GOT3 (cell line): ENCODE measurements at places on chromosomes 12 and 14.

DNA sequence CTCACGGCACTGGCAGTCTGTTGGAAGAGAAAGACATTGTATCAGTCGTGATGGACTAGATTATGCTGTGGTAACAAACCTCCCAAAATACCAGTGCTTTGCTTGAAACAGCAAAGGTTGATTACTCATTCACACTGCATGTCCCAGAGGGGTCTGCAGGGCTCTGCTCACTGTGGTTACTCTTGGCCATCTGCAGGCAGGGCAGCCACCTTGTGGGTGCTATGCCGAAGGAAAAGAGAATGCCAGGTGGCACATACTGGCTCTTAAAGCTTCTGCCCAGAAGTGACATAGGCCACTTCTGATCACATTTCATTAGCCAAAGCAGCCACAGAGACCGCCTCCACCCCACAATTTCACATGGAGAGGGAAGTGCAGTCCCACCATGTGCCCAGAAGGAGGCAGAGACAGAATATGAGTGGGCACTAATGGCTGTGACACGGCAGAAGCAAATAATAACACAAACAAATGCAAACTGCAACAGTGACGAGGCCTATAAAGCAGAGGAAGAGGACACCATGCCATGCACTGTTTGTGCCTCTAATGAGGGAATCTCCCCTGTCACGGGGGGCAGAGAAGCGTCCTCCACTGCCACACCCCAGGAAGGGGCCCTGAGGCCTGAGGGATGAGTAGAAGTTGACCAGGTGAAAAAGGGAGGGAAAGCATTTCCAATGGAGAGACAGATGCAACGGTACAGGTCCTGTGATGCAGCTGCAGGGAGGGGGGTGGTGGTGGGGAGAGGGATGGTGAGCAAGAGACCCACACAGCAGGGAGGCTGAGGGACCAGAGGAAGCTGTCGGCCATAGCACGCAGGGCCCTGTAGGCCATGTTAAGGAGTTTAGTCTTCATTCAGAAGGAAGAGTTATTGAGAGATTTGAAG, 51.7 kb upstream of the KICS2 start:
- DNase-seq: no peak

GRCh38 chr12:45268672-45269411, 52.9 kb downstream of the ANO6 start:
- no peak for DNase-seq

DNA sequence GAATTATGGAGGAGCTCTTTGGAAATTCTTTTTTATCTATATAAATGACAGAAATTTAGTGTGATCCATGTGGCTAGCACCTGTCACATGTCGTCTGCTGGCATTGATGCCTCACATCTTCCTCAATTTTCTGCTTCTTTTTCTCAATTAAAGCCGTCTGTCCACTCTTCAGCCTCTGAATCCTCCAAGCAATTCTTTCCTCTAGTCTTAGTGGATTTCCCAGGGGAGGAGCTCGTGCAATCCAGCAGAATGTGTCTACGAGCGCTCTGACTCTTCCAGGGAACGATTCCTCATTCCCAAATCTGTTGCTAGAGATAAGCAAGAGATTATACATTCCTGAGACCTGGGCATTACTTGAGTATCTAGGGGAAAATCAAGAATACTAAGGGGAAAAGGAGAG, 176.6 kb downstream of the EMP1 start:
- no peak for DNase-seq

GRCh38 chr14:35296545-35296944, 4.4 kb downstream of the PSMA6 start:
- DNase-seq: no peak

GRCh38 chr14:69161590-69161989, 8.7 kb upstream of the DCAF5 start:
- DNase-seq: no peak

DNA sequence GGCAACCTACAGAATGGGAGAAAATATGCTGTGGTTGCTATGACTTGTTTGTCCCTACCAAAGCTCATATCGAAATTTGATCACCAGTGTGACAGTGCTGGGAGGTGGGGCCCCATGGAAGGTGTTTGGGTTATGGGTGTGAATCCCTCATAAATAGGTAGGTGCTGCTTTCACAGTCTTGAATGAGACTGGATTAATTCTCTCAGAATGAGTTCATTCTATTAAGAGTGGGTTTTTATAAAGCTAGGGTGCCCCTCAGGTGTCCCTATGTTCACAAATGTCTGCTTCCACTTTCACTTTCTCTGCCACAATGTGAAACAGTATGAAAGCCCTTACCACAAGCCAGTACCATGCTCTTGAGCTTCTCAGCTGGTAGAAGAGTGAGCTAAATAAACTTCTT, 133.5 kb downstream of the CPNE8 start:
- DNase-seq: no peak

DNA sequence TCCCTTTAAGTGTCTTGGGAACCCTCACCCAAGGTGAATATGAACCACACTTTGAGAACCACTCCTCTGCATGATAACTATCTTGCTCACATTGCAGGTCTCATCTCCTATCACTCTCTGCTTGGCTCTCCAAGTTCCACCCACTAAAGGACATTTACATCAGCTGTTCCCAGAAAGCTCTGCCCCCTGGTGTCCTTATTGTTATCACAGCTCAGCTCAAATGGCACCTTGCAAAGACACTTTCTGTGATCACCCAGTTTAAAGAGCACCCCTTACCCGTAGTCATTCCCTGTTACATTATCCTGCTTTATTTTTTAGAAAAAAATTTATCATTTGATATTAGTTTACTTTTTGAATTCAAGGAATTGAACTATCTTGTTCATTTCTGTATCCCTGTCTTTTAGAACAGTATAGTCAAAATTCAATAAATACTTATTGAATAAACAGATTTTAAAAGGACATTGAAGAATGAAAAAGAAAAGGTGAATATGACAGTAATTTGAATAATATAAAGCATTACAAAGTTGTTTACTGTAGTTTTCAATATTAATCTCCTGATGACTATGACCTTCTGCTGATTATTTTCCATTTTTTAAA, 20.5 kb upstream of the GUCY2C start:
- DNase-seq: no peak

GRCh38 chr12:94460616-94460959, 921 bp upstream of the CEP83 start:
- DNase-seq: no peak

DNA sequence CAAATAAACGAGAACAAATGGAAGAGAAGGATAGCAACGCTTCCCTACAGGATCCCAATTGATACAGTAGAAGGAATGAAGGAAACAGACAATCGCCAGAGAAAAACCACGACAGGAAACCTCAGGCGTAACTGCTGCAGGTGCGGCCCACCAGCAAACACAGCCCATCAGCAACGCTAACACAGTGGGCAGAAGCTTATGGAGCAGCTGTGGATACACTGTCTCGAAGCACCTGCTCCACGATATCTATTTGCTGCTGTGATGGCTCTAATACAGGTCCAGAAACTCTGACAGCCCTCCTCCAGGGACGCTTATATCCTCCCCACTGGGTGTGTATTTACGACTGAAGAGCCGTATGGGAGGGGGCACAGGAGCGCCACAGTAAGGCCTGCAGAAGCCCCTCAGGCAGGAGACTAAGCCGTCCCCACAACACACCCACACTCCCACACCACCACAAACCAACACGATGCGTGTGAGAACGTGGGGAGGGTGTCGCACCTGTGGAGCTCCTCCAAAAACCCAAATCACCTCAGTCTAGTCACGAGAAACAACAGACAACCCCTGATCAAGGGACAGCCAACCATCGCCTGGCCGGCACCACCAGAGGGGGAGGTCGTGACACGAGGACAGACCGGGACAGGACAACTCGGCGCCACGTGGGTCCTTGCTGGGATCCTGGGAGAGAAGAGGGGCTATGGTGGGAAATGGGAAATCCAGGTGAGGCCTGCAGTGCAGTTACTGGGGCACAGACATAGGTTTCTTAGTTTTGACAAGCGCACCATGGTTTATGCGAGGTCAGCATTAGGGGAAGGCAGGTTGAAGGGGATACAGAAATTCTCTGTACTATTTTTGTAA, 24.0 kb downstream of the POLE start:
- DNase-seq: no peak

DNA sequence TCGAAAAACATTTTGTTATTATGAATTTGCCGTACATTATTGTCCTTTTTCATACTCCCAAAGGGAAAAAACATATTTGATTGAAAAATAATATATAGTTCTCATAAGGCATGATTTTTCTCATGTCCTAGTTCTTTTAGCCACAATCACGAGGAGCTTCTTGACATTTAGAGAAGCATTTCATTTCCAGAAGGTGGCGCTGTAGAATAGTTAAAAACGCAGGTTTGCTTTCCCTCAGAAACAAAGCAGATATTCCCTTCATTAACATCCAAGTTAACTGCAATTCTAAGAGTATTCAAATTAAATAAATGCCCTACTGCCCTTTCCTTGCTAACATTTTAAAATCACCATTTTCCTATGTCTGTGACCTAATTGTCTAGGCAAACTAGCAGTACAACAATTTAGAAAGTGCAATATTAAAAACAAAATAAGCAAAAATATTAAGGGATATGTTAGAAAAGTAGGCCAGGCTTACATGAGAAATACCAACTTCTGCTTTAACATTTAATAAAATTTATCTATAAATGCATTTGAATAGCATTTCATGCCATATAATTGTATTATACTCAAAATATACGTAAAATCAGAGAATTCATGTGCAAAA, 10.9 kb upstream of the PIK3C2G start:
- DNase-seq: no peak

- DNase-seq: no peak
Measured at GRCh38 chr12:52515927-52516831, 4.0 kb downstream of the KRT5 start.

DNA sequence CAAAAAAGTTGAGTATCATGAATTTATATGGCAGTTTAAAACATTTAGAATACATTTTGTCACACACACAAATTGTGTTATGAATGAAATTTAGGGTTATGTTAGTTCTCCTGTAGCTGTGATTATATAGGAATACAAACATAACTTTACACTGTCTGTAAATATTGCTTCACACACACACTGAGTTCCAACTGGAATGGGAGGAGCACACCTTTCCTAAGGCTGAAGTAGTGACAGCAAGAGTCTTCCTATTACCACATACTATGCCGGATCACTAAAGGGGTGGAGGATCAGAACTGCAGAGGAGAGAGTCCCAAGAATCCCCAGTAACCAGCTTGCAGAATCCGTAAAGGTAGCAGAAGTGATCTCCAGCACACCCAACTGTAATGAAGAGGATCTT, 63.7 kb downstream of the DNAI7 start:
- no peak for DNase-seq

DNA sequence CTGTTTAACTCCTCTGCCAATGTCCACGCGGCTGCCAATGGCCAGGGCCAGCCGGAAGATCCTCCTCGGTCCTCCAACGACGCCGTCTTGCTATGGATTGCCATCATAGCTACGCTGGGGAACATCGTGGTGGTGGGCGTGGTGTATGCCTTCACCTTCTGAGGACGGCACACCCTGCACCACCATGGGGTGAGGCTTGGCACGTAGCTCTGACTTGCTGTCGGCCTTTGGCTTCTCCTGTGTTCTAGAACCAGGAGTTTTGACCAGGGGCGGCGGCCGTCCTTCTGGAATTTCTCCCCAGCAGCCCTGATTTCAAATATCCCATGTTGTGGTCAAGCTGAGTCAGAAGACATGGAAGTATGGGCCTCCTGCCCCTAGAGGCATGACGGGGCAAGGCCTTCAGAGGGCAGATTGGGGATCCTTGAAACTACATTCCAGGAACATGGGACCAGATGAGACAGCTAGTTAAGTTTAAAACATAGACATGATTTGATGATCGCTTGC, 47.5 kb downstream of the C14orf132 start:
- no peak for DNase-seq

DNA sequence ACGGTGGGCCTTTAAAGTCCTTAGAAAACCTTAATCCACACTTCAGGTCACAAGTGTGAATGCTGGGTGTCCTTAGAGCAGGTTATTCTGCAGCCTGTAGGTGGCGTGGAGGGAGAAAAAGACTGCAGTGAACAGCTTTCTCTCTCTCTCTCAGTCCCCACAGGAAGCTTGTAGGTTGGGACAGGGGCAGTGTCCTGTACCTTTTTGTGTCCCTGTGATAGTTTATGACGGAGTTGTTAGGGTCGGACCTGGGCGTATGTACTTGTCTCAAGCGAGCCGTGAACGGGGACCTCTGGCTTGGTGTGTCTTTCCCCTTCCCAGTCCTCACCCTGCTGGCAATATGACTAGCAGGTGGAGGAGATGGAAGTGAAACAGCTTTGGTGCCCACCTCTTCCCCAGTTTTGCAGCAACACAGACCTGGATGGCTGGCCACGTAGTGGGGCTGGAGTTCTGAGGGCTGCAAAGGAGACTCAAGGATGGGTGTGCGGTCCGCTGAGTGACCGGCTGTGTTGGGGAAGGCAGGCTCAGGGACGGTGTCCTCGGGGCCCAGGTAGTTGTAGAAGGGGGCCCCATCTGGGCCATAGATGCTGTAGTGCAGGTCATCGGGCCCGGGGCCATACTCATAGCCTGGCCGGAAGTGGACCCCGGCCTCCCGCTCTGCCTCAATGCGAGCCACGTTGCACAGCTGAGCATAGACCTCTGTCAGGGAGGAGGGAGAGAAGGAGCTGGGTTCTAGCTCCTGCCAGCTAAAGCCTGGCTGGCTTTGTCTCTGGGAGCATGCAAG, 8.9 kb downstream of the ISCA2 start:
- DNase-seq: no peak

DNA sequence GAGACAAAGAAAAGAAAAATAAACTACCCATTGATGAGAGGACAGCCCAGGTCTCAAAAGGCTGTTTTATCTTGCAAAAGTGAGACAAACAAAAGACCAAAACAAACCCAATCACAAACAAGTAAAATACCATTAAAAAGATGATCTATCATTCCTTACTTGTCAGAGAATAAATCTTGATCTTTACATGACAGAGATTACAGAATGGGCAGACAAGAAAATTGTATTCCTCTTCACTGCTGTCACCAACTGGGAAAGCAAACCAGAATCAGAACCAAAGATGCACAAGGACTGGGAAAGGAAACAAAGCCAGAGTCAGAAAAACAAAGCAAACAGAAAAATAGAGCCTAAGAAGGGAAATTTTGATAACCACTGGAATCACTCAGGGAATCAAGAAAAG, 444.0 kb upstream of the PDE3A start:
- no peak for DNase-seq

GRCh38 chr12:9365296-9365695, 157.1 kb upstream of the PZP start:
- no peak for DNase-seq

- no peak for DNase-seq
Measured at GRCh38 chr14:103259184-103259583, 74.9 kb upstream of the EIF5 start.
